ENCODE measurements at places on chromosomes 2 and 18.

DNA sequence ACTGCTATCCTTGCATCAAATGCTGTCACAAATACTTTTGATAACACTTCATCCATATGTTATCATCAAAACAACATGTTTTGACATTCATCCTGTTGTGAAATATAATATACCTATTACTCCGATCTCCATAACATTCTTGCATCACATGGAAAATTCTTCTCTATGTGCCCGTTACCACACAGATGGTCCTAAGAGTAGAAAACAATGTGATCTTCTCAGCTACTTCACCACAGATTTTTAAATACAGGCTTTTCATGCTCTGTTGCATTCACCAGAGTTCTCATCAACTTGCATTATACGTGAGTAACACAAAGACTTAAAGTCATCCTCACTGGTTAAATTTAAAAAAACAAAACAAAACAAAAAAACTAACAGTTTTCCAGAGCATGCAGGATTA lies 1603.3 kb upstream of the ZEB2 start:
- no peak for DNase-seq

- no peak for DNase-seq
Observed at GRCh38 chr2:127575185-127575765, 39.8 kb downstream of the MYO7B start.

DNA sequence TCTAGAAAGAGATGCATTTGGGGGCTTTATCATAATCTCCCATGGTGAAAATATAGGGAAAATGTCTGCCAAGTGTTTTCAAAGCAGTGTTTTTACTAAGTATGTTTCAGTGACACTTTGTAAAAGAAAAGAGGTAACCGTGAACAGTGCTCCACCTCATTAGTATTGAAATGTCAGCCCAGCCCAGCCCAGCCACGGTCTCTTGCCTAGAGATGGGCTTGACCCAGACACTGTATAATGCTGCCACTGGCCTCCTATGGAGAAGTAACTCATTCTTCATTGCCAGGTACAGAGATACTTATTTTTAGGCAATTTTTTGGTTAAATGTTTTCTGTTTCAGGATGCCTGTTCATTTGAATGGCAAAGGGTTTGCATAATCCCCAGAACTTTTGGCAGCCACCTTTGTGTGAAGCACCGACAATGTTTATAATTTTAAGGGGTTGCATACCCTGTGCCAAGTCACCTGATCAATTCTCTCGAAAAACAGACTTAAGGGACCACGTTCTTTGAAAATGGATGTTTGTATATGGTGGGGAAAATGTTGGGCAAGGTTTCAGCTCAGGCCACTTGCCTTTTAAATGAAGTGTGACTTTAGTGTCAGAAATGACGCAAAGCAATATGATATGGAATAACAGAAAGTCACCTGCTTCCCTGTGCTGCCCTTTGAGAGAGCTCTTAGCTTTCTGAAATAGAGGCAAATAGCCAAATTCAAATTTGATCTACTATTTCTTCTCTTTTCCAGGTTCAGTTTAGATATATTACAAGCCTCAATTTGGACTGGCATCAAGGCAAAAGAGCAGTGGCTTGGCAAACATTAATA lies 314.5 kb upstream of the RGPD4 start:
- no peak for DNase-seq

GRCh38 chr2:2291500-2292260 lies 39.4 kb downstream of the MYT1L start:
- peak; percentile 1 for DNase-seq

- no peak for DNase-seq
Observed at GRCh38 chr2:239079671-239080294, 231.9 kb downstream of the TWIST2 start.

- DNase-seq = no peak
Observed at GRCh38 chr18:31162419-31162793, 250 bp downstream of the DSC1 start.

GRCh38 chr2:216017365-216017764 lies 4.0 kb upstream of the MREG start:
- DNase-seq = no peak

DNA sequence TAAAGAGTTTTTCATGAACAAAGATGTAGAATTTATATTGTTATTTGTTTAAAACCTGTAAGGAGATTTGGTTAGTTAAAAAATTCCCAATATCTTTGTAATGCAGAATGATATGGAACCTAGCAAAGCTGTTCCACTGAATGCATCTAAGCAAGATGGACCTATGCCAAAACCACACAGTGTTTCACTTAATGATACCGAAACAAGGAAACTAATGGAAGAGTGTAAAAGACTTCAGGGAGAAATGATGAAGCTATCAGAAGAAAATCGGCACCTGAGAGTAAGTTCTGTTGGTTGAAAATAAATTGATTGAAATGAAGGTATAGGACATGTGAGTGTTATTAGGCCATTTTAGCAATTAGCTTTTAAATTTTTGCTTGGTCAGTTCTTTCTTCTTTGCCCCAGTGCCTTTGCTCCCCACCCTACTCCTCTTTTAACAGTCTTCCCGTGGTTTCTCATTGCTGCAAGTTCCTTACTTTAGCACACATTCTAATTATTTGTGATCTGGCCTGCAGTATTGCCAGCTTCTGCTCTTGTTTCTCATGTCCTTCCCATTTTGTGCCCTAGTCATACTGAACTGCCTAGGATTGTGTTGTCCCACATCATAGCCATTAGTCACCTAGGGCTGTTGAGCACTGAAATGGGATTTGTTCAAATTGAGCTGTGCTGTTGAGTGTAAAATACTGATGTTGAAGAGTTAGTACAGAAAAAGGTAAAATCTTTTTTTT lies 36.6 kb downstream of the VAPA start:
- no peak for DNase-seq

DNA sequence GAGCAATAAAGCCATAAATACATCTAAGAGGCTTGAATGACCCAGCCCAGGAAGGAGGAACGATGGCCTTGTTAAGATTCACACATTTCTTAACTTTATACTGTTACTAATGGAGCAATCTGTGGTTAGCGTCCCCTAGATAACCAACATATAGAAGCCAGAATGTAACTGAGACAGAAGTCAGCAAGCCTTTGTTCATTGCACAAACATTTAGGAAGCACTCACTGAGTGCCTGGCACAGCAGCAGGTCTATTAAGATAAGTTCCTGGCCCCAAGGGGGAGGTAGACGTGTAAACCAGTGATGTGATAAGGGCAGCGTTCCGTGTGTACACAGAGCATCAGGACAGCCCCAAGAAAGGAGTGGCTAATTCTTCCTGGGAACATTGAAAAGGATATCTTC lies 63.6 kb upstream of the ATL2 start:
- no peak for DNase-seq

Measured in SW 1271 (cell line).